ENCODE measurements at places on chromosomes 5 and 9.
A peak's percentile ranks its signal among the peaks of the same experiment; 100 is the strongest.

GRCh38 chr9:79685577-79685976 is 113.8 kb downstream of the TLE4 start:
- no peak for DNase-seq

- DNase-seq = peak; percentile 12
Observed at GRCh38 chr9:5375091-5375490, 35.4 kb upstream of the RLN1 start.

DNA sequence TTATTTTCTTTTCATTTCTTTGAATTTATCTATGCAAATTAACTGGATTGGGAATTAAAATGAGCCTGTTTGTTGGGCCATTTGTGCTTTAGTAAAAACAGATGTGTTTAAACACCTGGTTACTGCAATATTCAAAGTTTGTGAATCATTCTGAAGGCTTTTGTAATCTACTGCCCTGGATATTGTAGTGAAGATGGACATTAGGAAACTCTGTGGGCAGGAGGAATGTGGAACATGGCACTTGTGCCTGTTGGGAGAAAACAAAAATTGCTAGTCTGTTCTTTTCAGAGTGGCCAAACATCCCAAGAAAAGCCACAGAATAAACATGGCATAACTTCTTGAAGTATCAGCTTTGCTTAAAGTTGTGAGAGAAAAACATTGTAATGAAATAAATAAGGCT is 40.8 kb downstream of the CHSY3 start:
- DNase-seq = no peak

DNA sequence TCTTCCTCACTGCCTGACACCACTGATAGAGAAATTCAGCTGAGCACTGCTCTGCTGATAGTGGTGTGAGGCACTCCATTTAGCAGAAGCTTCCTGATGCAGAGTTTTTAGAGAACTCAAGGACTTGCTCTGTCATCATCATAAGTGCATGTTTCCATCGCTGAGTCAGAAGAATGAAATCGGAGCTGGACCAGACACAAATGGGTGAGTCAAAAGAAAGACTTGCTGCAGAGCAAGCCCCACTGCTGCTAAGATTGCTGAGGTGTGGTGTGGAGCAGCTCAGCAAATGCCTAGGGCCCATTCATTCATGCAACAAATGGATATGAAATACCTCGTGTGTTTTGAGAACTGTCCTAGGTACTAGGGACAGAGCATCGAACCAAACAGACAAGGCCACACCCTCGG is 410.2 kb upstream of the SLC30A5 start:
- DNase-seq = no peak

GRCh38 chr5:126674145-126674544 is 73.4 kb downstream of the PHAX start:
- DNase-seq = no peak

GRCh38 chr5:157511651-157512644 is 51.9 kb downstream of the NIPAL4 start:
- peak; percentile 19 for DNase-seq

DNA sequence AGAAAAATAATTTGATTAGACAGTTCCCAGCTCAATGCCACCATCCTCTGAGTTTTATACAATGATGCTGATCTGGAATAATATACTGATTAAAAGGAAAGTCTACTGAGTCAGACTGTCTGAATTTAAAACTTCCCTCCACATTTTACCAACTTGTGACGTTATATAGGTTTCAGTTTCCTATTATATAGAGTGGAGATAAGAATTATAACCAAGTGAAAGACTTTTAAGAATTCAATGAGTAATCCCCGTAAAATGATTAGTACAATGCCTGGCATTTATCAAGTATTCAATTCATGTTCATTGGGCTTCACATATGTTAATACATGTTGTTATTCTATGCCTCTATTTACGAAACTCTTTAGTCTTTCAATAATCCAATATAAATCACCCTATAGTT is 166.0 kb downstream of the CDH9 start:
- no peak for DNase-seq

GRCh38 chr5:111227801-111228200 is 3.6 kb downstream of the CAMK4 start:
- DNase-seq = no peak

- DNase-seq = no peak
Observed at GRCh38 chr5:92911293-92911692, 669.7 kb downstream of the NR2F1-AS1 start.

DNA sequence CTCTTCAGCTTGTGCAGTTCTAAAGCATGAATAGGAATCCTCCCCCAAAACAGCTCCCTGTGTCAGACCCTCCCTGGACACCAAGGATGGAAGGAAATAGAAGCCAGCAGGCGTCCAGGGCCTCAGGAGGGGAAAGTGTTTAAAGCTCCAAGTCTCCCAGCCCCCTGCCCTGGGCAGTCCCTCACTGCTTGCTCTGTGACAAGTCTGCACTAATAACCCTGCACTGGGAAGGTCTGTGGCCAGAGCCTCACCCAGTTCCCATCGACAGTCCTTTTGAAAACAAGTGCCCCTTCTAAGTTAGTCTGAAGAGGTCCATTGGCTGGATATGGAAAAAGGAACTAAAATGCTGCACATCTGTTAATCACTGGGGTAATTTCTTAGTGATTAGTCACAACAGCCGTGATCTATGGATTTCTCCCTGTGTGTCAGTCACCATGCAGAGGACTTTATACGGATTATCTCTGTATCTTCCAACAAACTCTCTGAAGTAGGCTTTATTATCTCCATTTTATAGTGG is 195.3 kb downstream of the FBXL7 start:
- no peak for DNase-seq

- no peak for DNase-seq
Observed at GRCh38 chr9:129254566-129255287, 76.7 kb upstream of the IER5L start.

- DNase-seq = no peak
Observed at GRCh38 chr9:17319864-17320263, 185.0 kb downstream of the CNTLN start.

- DNase-seq = no peak
Observed at GRCh38 chr5:115875447-115875846, 33.7 kb downstream of the AP3S1 start.

- DNase-seq = no peak
Observed at GRCh38 chr9:22053178-22053577, 44.1 kb upstream of the CDKN2B start.

- no peak for DNase-seq
Observed at GRCh38 chr9:95005278-95006143, 279.0 kb downstream of the AOPEP start.

GRCh38 chr5:99617335-99617734 is 688.5 kb upstream of the CHD1 start:
- no peak for DNase-seq

DNA sequence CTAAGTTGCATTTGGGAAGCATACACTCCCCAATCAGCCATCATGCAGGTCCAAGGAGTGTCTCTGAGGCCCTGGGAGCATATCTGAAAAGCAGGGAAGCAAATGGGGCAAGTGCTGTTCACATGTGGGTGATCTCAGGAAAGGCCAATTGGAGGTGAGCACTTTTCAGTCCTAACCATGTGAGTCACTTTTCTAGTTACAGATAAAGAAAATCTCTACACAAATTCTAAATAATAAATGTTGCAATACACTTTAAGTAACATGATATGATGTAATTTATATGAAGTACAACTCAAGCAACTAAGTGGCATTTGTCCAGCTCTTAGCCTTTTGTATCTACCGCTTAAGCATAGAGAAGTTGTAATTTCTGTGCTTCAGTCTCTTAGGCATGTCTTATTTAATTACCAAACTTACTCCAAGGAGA is 18.4 kb downstream of the ADAMTS16 start:
- DNase-seq = no peak

- peak; percentile 35 for DNase-seq
Observed at GRCh38 chr5:98769210-98769958, 4.1 kb upstream of the RGMB start.

- no peak for DNase-seq
Observed at GRCh38 chr5:28402590-28403301, 1364.4 kb upstream of the CDH9 start.

DNA sequence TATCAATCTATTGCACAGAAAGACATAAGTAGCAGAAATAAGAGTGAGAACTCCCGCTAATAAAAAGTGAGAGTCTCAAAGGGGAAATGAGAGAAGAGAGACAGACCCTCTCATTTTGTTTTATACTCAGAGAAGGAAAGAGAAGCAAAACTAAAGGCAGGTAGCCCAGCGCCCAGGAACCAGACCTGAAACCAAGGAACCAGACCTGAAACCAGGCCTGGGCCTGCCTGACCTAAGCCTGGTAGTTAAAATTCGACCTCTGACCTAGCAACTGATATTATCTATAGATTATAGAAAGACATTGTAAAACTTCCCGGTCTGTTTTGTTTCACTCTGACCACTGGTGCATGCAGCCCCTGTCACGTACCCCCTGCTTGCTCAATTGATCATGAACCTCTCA is 134.5 kb upstream of the SEMA6A start:
- DNase-seq = no peak

DNA sequence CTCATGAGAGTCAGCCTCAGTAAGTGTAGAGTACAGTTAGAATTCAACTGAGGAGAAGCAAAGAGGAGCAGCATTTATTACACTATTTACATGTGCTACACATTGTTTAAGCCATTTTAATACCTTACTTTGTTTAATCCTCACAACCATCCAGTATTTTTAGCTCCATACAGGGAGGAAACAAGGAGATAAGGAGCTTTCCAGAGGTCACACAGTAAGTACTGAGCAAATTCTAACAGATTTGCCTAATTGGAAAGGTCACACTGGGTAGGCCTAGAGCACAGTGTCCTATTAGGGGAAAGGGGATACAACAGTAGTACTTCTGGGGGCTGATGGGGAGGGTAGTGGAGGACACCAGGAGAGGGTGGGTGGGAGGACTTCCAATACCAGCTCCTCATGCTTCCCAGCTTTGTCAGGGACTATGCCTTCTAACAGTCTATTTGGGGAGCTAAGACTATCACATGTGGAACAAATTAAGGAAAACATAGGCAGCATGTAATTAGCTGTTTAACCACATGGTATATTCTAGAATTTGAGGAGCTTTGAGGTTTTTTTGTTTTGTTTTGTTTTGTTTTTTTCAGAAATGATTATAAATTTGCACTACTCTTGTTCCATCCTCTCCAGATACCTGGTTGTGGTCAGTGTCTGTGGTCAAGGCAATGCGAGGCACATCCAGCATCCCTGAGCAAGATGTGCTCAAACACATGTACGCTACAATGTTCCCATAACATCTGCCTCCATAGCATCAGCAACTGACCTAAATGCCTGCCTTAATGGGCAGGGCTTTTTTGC is 96.0 kb upstream of the SLC12A2 start:
- DNase-seq = no peak

DNA sequence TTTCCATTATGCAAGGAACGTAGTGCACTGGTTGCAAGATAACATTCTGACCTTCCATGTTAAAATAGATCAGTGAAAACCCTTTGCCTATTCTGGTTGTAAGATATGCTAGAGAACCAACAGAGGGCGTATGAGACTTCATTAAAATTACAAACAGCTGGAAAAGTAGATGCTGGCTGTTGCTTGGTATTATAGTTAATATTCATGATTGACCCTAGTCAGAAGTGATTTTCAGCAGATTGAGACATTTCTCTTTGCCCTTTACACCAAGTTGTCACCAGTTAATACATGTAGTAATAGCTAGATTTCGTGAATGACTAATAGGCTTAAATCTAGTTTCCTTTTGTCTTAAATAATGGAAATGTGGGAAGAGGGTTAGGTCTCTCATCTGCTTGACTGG is 13.8 kb upstream of the FGF18 start:
- no peak for DNase-seq

DNA sequence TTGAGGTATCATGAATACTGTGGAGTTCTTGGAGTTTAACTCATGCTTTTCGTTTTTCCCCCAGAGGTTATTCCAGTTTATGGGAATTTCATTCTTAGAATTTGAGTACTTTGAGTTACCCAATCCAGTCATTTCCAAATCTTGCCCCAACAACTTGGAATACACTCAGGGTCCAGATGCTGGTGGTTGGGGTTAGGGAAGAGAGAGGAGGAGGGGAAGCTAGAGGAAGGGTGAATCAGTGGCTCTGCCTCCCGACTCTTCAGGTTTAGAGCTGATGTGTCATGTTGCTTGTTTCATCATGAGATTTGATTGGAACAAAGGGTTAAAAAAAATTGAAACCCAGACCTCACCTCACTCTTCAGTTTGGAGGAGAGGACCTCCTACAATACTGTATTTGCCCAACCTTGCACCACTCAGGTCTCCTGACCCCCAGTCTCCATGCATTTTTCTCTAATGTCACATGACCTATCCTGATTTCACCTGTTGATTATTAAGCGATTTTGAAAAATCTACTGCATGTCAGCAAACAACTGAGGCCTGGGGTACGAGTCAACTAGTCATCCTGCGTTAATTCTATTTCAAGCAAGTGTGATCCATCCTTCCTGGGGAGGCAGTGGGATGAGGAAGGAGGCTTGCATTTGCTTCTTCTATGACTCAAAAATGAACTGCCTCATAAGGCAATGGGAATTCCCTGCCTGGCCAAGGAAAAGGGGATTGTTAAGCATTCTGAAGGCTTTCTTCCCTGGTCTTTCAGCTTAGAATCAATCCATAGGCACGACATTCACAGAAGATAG is 6.2 kb upstream of the SLC1A3 start:
- no peak for DNase-seq

- DNase-seq = no peak
Observed at GRCh38 chr5:127550652-127551409, 33.4 kb downstream of the PRRC1 start.

GRCh38 chr5:141914199-141914743 is 9.4 kb upstream of the DELE1 start:
- no peak for DNase-seq

- DNase-seq = no peak
Observed at GRCh38 chr9:97064176-97064575, 25.2 kb upstream of the CTSV start.

DNA sequence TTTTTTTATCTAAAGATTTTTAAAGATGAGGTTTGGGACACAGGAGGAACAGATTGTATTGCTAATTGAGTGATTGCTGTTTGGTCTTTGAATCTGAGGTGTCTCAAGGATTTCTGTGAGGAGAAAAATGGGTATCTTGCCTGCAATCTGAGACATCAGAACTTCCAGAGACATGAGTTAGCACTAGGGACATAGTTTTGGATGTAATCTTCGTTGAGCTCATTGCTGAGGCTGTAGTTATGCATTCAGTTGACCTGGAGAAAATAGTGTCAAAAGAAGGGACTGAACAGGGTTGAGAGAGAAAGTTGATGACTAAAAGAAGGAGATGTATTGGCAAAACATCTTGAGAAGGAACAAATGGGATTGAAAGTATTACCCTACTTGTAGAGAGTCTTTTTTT is 24.6 kb downstream of the C9orf85 start:
- DNase-seq = no peak

- no peak for DNase-seq
Observed at GRCh38 chr9:130143279-130143893, 28.8 kb upstream of the NCS1 start.

DNA sequence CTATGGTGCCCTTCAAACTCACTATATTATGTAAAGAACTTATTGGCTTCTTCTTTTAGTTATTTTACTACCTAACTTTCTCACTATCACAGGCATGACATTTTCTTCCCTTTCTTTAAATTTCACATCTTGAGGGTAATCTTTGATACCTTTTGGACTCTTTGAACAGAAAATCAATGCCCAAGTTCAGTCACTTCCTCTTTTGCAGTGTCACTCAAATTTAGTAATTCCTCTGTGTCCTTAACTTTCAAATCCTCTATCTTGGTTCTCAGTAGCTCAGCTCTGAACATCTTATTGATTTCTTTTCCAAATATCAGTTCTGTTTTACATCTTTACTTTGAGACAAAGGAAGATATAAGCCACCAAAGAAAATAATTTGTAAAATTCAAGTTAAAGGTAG is 25.5 kb downstream of the CNTLN start:
- DNase-seq = no peak

- DNase-seq = no peak
Observed at GRCh38 chr9:99180199-99180598, 41.5 kb downstream of the ALG2 start.

- no peak for DNase-seq
Observed at GRCh38 chr5:169763376-169764017, 126.4 kb downstream of the DOCK2 start.

Measured in stimulated activated CD4-positive, alpha-beta T cell treated with anti-CD3 and anti-CD28 coated beads, Interleukin-2, amount 100 ng/mL, for 48 hours (primary cell).